Midbrain (tissue), 1 donor: ENCODE measurements at places on chromosomes 13 and 19.

DNA sequence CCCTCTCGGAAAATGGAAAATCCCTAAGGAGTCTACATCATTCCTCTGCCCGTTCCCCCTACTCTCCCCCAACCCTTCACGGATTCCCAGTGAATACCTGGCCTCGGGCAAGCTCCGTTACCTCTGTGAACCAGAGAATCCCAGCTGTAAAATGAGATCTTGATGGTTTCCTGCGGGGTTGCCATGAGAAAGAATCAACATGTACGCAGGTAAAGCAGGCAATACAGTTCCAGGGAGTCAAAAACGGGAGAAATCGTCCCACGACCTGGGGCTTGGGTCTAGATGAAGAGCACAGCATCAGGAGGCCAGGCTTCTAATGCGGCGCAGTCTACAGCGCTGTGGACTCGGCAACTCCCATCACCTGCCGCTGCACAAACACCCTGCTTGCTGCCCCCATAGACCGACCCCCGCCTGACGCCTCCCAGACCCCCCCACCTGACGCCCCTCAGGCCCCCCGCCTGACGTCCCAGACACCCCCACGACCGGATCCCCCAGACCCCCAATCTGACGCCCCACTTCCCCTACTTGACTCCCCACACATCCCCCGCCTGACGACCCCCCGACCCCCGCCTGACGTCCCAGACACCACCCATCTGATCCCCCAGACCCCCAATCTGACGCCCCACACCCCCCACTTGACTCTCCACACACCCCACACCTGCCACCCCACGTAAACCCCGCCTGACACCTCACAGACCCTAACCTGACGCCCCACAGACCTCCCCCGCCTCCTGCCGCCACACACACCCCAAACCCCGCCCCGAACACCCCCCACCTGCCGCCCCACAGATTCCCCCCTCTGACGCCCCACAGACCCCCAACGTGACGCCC is 680 bp downstream of the LIG4 start:
- no peak for DNase-seq

- no peak for DNase-seq
These were observed 11.3 kb upstream of the ZBTB7A start for GRCh38 chr19:4077800-4078684.

DNA sequence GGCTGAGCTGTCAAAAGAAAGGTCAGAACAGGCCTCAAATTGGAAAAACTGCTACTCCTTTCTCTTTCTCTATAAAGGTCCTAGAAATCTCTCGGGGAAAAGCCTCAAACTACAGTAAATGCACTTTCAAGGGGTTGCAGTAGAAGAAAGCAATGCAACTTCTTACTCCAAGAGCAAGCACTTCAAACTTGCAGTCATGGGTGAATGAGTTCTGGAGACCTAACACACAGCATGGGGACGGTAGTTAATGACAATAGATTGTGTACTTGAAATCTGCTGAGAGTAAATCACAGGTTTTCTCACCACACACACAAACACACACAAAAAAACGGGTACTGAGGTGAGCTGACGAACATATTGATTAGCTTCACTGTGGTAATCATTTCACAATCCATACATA is 11.8 kb downstream of the TUBGCP3 start:
- no peak for DNase-seq

- DNase-seq: peak; percentile 28
These were observed 37.7 kb downstream of the GSX1 start for GRCh38 chr13:27830010-27830409.

DNA sequence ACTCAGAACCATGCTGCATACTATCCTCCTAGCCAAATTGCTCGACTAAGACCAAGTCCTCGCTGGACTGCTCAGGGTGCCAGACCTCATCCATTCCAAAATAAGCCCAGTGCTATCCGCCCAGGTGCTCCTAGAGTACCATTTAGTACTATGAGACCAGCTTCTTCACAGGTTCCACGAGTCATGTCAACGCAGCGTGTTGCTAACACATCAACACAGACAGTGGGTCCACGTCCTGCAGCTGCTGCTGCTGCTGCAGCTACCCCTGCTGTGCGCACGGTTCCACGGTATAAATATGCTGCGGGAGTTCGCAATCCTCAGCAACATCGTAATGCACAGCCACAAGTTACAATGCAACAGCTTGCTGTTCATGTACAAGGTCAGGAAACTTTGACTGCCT is 1.5 kb downstream of the PABPC3 start:
- no peak for DNase-seq

GRCh38 chr13:106220211-106220610 is 315.3 kb downstream of the EFNB2 start:
- no peak for DNase-seq
